ENCODE measurements at places on chromosomes 6 and 20. TPM values are rescaled to one million over a fixed set of nuclear protein-coding genes. Genes with fewer than 3 reads are reported as not detected.

RPP21 gene
- 362 TPM for polyA plus RNA-seq

DDO gene
- not detected for polyA plus RNA-seq

DUSP15 gene
- polyA plus RNA-seq = 0.66 TPM

TRIM10 gene
- 0.90 TPM for polyA plus RNA-seq

USP49 gene
- polyA plus RNA-seq = 7.8 TPM

HLA-DMB gene
- polyA plus RNA-seq = 0.03 TPM

GRM4 gene
- not detected for polyA plus RNA-seq

MTFR2 gene
- polyA plus RNA-seq = 44.6 TPM

GRCh38 chr6:14598017-14598864, 480.7 kb downstream of the CD83 start:
- DNase-seq = no peak

GRCh38 chr20:32879538-32879937, 20.8 kb downstream of the EFCAB8 start:
- DNase-seq = no peak

DNA sequence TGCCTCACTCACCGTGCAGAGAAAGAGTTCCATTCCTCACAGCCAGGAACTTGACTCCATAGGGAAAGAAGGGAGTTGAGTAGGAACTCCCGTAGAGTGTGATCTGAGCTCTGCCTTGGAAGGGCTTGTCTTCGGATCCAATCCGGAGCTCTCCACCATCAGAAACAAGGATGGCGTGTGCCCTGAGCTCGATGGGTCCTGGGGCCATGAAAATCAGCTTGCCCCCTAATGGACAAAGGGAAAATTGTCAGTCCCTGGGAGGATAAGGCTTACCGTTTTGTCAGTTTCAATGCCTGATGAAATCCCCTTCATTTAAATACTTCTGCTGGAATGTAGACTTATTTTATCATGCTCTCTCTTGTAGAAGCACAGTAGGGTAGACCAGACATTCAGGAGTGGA, 153.3 kb downstream of the PKHD1 start:
- peak; percentile 14 for DNase-seq

GRCh38 chr6:15436451-15436850, 190.6 kb downstream of the JARID2 start:
- DNase-seq = no peak

DNA sequence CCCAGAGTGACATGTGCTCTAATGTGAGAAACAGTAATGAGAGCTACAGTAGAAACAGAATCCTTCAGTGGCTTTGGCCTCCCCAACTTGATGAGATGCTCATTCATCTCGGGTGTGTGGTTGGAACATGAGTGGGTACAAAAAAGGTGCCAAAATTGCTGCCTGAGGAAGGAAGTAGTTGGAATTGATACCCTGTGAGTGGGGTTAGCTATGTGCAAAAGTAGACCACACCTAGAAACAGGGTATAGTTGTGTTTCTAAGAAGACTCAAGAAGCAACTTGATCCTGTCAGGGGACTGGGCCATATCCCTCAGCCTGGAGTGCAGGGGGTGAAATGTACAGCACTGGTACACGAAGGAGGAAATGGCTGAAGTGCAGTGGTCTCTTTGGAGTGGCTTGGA, 206.4 kb upstream of the SUPT3H start:
- DNase-seq = no peak

GRCh38 chr6:149012040-149012545, 265.3 kb downstream of the UST start:
- DNase-seq = no peak

GRCh38 chr20:14538433-14538832, 201.0 kb upstream of the FLRT3 start:
- DNase-seq = no peak

DNA sequence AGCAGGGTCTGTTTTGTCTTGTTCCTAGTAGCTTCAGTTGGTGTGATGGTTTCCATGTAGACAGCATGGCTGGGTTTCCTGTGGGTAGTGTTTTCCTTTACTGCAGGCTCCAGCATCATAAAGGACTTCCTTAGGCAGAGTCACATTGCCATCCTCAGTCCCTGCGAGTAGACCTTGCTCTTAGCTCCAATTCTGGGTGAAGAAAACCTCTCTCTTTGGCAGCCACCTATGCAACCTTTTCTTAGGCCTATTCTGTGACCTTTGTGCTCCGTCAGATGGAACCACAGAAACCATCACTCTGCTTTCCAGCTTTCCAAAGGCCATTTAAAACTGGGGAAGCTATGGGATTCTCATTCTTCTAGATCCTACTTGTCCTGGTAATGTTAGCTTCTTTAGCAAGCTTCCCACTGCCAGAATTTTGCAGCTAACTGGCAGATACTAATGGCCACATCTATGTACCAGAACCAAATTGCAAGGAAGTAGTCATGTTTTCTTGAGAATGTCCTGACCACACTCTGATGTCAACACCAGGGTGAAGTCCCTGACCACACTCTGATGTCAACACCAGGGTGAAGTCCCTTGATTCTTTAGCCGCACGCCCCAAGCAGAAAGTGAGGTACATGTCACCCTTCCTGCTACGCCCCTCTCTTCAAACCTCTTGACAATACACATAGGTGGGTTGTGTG, 646.6 kb upstream of the HS3ST5 start:
- no peak for DNase-seq

- DNase-seq = no peak
Observed at GRCh38 chr20:1820138-1821079, 74.8 kb upstream of the SIRPA start.

- peak; percentile 52 for DNase-seq
Observed at GRCh38 chr6:12751694-12752325, 35.2 kb downstream of the PHACTR1 start.

GRCh38 chr20:57680934-57681914, 28.6 kb downstream of the PMEPA1 start:
- no peak for DNase-seq

- no peak for DNase-seq
Observed at GRCh38 chr20:33377366-33377765, 24.0 kb downstream of the CDK5RAP1 start.

GRCh38 chr6:35027807-35028206, 113.3 kb downstream of the TCP11 start:
- no peak for DNase-seq

DNA sequence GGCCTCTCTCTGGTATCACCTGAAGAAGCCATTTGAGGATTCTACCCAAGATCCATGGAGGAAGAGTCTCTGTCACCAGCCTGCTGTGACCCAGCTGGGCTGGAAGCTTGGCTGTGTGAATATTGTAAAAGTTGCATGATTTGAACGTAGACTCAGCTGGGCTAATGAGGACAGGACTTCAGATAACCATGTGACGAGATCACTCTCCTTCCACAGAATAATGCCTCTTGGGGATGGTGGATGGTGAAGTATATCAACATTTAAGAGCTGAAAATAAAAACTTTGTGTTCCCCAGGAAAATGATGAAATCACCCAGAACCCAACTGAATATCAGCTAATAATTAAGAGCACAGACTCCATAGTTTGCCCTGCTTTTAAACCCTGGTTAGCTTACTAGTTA, 427.9 kb downstream of the CD83 start:
- no peak for DNase-seq

DNA sequence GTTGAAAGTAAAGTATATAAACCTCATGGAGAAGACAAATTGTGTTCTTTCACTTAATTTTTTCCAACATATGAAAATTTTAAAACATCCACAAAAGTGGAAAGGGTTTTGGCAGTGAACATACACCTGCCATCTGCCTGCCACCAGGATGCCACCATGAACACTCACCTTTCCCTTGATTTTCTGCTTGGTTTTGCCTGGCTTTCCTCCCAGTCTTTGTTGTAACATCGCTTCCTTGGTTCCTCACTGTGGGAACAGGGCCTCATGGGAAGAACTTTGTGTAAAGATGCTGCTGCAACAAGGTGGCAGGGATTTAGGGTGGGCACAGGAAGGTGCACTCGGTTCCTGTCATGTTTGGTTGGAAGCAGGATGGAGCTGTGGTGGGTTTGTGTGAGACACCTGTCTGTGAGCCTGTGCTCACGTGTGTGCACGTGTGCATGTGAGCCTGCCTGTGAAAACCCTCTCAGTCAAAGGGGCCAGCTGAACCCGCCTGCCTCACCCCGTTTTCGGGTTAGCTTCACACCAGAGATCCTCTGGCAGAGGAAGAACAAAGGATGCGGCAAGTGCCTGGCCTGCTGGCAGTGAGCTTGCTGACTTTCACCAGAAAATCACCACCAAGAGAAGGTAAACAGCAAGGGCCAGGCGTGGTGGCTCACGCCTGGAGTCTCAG, 11.0 kb upstream of the RBM38 start:
- DNase-seq = no peak

GRCh38 chr6:91117550-91117949, 530.7 kb upstream of the MAP3K7 start:
- DNase-seq = no peak
